Pancreas (tissue), 10 donors: ENCODE measurements at places on chromosomes 3 and 15. TPM values are rescaled to one million over a fixed set of nuclear protein-coding genes. Genes with fewer than 3 reads are reported as not detected.

- no peak for DNase-seq
Observed at GRCh38 chr3:53705774-53706173, 140.4 kb downstream of the CHDH start.

- DNase-seq, result peak; percentile 60
Observed at GRCh38 chr3:194133661-194134230, 2.2 kb upstream of the HES1 start.

CPNE9 gene
- polyA plus RNA-seq, result 0.85 TPM

GRCh38 chr3:14134291-14134690 is 9.4 kb downstream of the TMEM43 start:
- DNase-seq, result no peak

- DNase-seq, result no peak
Observed at GRCh38 chr3:141421639-141422319, 53.5 kb downstream of the ZBTB38 start.

CADM2 gene
- polyA plus RNA-seq, result 0.31 TPM

HAPLN3 gene
- 3.1 TPM for polyA plus RNA-seq

DNA sequence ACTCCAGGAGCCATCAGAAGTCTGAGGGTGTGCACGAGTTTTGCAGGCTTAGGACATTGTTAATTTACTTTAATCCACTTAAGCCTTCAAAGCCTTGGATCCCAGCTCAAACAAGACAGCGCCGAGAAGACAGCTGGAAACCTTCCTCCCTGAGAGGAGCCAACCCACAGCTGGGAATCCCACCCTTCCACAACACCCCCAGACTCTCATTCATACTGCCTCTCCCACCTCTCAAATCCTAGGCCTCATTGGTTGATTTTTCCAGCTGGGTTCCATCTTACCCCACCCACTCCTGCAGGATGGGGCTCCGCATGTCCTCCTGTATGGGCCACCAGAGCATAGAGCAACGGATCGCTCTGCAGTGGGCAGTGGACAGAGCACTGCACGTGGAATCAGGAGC is 80.4 kb downstream of the SEMA5B start:
- DNase-seq, result no peak

DNA sequence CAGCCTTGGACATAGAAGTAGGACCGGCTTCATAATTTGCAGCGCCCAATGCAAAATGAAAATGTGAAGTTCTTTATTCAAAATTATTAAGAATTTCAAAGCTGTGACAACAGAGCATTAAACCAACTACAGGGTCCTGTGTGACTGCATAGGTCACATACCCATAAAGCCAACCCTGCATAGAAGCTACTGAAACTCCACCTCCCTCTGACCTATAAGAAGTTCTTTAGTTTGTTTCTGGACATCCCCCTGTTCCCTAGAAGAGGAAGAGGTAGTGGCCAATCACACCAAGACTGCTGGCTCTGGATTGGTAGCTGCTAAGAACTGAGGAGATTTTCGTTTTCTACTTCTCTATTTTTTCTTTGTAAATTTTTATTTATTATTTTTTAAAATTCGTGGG is 9.0 kb upstream of the SELENOT start:
- DNase-seq, result no peak

LMOD3 gene
- not detected for polyA plus RNA-seq

- peak; percentile 91 for DNase-seq
Observed at GRCh38 chr15:63048115-63048775, 5.7 kb downstream of the TPM1 start.

CD200 gene
- polyA plus RNA-seq, result 22.2 TPM

- no peak for DNase-seq
Observed at GRCh38 chr3:66889750-66890494, 108.2 kb upstream of the KBTBD8 start.

GRCh38 chr3:72336821-72337479 is 511.3 kb downstream of the SHQ1 start:
- DNase-seq, result peak; percentile 26
